ENCODE measurements at places on chromosomes 2 and 18.

GRCh38 chr2:108929807-108930425 is 59.1 kb downstream of the EDAR start:
- DNase-seq: no peak

DNA sequence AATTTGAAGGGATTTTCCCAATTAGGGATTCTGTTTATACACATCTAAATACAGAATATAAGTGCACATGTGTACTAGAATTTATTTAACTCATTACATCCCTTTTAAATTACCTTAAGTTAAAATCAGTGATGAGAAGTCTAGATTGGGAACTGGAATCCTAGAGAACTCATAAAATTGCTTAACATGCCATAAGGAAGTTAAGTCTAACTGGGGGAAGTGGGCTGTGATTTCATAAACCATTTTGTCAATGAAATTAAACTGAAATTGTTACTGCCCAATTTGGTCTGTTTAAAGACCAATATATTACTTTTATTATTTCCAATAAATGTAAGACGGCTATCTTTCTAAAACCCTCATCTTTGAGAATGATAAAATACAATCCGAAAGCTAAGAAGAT is 72.3 kb upstream of the CD226 start:
- DNase-seq: no peak

DNA sequence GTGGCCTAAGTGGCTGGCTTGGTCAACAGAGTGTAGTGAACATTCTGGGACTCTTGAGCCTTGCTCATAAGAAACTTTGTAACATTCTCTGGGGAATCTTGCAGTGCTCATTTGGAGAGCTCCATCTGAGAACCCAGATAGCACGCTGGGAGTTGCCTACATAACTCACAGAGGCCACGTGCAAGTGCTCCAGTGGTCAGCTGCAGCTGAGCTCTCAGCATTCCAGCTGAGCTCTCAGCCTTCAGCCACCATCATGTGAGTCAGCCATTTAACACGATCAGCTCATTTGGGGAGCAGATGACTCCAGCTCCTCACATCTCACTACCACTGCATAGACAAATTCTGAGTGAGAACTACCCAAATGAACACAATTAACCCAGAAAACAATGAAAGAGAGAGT is 25.5 kb upstream of the CTNNA2 start:
- DNase-seq: no peak

- DNase-seq: no peak
Measured at GRCh38 chr2:181395851-181396250, 61.3 kb upstream of the ITGA4 start.

DNA sequence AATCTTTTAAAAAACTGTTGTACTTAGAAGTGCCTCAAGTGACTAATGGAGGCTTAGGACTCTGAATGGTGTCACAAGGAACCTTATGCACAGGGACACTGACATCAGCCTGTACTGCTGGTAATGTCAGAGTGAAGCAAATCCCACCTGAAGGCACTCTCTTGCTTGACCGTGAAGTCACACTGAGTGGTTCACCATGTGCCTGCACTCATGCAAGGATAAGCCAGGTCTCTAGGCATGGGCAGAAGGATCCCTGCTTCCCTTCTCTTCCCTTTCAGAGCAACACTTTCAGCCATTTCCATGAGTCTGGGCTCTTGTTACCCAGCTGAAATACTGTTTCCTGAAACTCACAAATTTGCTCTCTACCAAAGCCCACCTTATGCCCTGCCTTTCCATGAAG is 123.0 kb downstream of the NEDD4L start:
- no peak for DNase-seq

DNA sequence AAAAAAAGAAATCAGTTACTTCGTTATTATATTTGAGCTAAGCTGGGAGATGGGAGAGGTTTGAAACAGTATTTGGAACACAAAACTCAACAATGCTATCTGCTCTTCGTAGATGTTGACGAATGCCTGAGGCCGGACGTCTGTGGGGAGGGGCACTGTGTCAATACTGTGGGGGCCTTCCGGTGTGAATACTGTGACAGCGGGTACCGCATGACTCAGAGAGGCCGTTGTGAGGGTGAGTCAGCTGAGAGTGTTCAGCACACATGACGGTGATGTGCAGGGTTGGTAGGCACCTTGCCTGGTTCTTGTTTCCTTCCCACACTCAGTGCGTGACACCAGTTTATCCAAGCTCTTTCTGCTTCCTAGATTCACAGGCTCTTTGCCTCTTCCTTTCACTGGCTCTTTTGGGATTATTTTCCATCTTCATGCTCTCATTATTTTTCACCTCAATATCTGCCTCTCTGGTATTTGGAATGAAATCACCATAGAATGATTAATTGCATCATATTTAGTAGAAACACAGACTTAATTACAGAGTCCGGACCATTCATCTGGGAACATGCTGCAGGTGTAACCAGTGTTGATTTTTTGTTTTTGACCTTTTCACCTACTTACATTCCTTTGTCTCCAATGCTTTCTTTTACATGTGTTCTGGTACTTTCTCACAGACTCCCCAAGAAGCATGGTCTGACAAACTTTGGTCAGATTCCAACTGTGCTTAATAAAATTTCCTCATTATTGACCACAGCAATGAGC is 200.6 kb upstream of the RASGRP3 start:
- no peak for DNase-seq

GRCh38 chr18:31500051-31500688 is 2.2 kb downstream of the DSG2 start:
- DNase-seq: no peak

DNA sequence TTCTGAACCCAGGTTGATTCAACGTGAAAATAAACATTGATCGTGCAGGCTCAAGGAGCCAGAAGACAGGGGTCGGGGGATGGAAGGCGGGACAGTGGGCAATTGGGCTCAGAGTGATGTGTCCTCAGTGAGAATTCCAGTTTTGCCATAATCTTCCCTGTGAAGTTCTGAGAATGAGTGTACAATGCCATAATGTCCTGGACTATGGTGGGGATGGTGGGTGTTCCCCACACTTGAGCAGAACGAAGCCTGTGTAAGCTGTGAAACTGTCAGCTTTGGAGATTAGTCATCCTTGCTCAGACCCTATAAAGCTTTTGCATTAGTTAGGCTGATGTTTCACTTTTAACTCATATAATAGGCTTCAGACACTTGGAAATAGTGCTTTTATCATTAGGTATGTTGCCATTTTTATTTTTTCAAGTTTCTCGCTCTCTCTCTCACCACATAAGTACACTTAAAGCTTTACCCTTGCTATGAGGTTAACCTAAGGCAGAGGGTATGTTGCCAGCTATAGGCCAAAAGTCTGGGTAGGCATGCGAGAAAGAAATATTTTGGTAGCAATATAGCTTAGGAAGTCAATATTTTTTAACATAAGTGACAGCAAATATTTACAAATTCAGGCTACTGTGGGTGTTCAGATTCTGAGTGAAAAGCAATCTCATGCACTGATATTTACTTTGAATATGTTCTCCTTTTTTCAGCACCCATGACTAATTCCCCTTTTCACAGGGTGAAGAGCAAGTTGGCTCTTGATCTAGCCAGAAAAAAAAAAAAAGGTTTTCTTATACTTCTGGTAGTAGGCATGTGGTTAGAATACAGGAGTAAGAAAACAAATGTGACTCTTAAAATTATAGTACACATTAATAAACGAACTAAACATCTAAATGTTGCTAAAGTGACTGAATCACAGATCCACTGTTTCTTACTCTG is 47.2 kb downstream of the CDC42EP3 start:
- DNase-seq: no peak

GRCh38 chr2:231601356-231602229 is 8.9 kb downstream of the TEX44 start:
- DNase-seq: peak; percentile 52

DNA sequence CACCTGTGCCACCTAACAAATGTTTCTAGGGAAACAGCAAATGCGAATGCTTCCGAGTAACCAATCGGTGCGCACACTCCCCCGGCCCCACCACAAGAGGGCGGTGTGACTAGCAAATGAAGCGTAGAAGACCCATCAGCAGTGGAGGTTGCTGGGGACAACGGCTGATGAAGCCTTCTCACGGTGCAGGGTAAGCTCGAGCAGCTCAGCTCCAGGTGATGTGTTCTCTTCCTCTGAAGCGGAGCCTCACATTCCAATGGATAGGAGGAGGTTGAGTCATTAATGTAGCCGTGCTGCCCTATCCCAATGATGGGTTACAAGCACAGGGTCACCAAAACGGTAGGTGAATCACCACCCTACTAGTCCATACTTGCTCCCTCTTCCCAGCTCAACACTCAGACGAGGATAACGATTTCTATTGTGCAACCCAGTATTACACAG is 127.6 kb upstream of the TWIST2 start:
- DNase-seq: no peak

- DNase-seq: no peak
Measured at GRCh38 chr2:237593596-237594320, 3.2 kb upstream of the RAB17 start.

GRCh38 chr2:212050871-212051270 is 487.7 kb downstream of the ERBB4 start:
- no peak for DNase-seq

DNA sequence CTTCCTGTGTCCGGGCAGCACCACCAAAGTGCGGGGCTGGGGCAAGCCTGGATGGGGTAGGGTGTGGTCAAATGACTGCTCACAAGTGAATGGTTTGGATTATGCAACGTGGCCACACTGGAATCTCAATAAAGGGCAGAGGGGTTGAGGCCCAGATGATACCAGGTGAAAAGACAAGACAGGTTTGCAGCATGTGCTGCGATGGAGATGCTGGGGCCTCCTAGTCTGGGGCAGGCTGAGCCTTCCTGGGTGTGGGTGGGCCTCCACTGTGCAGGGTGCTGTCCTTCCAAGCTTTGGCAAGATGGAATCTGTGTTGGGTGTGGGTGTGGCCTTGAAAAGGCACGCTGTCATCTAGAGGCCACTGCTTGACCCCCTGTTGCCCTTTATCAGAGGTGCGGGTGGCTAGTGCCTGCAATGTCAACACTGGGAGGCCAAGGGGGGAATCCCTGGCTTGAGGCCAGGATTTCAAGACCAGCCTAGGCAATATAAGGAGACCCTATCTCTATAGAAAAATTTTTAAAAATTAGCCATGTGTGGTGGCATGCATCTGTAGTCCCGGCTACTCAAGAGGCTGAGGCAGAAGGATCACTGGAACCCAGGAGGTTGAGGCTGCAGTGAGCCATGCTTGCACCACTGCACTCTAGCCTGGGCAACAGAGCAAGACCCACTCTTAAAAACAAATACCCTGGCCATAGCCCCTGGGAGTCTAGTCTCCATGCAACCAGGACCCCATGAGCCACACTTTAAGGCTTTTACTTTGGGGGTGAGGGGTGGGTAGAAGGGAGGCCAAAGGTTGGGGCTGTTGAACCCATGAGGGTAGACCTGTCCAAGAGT is 13.8 kb downstream of the RRM2 start:
- no peak for DNase-seq

DNA sequence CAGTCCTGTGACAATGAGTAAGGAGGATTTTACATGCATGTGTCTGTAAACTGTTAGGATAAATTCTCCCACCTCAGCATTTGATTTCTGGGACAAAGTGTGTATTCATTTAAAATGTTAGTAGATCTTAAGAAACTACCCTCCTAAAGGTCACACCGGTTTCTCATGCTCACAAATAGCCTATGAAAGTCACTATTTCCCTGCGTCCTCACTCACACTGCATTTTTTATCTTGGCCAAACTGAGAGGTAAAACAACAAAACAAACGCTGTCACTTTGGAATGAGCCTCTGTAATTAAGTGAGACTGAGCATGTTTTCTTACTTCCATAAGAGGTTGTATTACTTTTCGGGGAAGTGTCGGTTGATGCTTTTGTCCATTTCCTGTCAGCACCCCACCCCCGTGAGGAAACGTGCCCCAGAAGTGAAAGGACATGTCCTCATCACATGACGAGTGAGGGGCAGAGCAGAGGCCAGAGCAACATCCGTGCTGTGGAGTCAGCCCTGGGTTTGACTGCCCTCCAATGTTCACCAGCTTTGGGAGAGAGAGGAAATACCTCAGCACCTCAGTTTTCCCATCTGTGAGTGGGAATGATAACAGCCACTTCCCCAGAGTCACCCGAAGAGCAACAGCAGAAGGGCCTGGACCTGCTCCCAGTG is 3.1 kb downstream of the GYPC start:
- no peak for DNase-seq

- DNase-seq: no peak
Measured at GRCh38 chr2:226608451-226608850, 191.2 kb downstream of the IRS1 start.

DNA sequence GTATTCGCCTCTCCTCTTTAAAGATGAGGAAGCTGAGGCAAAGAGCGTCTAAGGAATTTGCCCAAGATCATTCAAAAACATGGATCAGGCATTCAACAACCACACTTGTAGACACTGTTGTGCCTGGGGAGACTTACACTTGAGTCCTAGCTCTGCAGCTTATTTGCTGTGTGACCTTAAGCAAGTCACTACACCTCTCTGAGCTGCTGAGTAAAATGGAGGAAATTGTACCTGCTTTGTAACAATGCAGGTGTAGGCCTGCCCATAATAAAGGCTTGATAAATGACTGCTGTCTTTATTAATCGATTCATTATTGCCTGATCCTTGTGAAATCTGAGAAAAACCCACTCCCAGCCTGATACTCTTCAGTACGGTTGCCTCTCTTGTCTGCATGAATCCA is 30.8 kb downstream of the EN1 start:
- DNase-seq: no peak

- no peak for DNase-seq
Measured at GRCh38 chr2:175766880-175767279, 235.2 kb downstream of the LNPK start.

DNA sequence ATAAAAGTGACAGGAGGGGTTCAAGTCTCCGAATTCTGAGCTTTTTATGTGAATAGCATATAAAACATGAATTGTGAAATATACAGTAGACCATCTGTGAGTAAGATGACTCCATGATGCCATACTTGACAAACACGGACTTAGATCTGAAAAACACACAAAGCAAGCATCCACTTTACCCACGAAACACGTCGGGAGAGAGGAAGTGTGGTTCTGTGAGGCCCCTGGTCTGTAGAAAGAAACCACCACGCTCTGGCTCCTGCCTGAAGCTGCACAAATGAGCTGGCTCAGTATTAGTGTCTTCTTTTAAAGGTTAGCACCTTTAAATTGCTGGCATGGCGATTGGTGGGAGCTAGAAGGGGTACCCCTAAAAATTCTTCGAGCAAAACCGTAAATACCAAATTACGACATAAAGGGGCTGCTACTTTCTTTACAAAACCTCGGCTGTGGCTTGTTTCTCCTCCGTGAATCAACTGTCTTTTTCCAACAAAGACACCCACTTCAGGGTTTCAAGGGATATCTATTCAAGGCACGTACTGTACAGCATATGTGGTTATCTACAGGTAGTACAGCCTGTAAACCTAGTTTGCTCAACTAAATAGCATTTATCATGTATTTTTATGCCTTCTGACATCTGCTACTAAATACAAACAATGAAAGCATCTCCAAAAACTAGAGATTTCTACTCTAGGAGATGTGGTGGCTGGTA is 70.9 kb downstream of the AFF3 start:
- DNase-seq: no peak

GRCh38 chr2:118059919-118060478 is 28.3 kb upstream of the INSIG2 start:
- no peak for DNase-seq

Measured in NCI-H1092 treated with DMSO at 0.1 percent for 48 hours (cell line).